ENCODE measurements at places on chromosomes 5 and 9.

DNA sequence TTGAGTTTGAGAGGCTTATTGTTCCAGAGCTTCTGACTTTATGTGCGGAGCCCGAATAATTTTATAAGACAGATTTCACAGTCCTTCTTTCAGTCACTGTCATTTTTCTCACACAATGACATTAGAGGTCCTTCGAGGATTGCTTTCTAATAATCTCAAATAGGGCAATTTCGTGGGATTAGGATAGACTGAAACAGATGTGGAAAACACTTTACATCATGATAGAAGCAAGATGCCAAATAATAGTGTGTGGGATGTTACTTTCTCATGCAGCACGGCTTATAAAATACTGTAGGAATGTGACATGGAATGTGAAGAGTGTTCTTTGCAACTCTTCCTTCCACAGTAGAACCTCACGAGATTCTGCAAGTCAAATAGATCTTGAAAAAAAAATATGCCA lies 451.3 kb downstream of the SEMA5A start:
- no peak for DNase-seq

DNA sequence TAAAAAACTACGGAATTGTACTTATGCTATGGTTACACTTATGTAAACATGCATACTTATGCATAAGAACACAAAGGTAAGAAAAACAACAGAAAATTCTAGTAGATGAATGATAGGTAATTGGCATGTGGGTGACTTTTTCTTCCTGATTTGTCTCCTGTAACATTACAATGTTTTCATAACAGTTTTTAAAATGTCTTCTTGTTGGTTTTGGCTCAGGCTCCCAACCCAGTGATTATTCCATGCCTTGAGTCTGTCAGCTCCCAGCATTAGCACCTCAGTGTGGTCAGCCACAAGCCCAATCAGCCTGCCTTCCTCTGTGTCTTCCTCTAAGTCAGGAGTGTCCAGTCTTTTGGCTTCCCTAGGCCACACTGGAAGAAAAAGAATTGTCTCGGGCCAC lies 7.9 kb upstream of the FOXE1 start:
- no peak for DNase-seq

GRCh38 chr9:88011005-88011766 lies 36.9 kb upstream of the CDK20 start:
- no peak for DNase-seq

GRCh38 chr5:112338681-112339337 lies 80.3 kb downstream of the EPB41L4A start:
- no peak for DNase-seq

DNA sequence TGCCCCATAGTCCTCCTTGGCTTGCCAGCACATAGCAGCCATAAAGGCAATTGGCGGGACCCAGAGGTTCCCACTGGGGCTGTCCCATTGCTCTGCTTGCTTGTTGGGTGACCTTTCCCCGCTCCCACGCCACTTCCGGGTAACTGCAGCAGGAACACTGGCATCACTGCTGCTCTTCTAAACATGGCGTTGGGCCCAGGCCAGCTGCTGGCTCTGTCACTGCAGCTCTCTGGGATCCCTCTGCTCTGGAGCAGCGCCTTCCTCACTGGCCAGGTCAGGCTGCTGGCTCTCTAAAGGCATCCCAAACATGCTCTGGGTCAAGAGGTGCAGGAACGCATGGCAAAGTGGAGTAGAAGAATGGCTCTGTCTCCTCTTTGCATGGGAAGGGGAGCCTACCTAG lies 92.9 kb downstream of the DRD1 start:
- DNase-seq = no peak

GRCh38 chr5:31133488-31133887 lies 60.0 kb upstream of the CDH6 start:
- DNase-seq = no peak

DNA sequence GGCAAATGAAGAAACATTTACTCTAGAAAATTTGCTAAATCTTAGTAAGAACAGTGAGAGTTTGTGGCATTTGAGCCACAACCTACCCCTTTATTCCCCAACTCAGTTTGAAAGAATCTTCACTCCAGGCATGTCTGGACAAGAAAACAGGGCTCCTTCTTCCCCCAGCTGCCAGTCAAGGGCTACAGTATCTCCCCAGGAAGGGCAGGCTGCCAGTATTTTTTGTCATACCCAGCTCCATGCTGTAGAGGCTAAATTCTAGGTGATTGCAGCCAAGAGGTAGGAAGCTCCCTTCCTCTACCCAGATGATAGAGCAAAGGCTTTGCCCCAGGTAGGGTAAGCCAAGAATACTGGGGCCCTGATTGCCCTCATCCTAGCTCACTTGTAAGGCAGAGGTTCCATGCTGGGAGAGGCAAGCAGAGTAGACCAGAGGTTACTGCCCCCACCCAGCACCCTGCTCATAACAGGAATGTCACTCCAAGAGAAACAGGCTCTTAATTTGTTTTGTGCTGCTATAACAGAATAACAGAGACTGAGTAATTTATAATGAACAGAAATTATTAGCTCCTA lies 20.0 kb upstream of the GRPEL2 start:
- DNase-seq = no peak

DNA sequence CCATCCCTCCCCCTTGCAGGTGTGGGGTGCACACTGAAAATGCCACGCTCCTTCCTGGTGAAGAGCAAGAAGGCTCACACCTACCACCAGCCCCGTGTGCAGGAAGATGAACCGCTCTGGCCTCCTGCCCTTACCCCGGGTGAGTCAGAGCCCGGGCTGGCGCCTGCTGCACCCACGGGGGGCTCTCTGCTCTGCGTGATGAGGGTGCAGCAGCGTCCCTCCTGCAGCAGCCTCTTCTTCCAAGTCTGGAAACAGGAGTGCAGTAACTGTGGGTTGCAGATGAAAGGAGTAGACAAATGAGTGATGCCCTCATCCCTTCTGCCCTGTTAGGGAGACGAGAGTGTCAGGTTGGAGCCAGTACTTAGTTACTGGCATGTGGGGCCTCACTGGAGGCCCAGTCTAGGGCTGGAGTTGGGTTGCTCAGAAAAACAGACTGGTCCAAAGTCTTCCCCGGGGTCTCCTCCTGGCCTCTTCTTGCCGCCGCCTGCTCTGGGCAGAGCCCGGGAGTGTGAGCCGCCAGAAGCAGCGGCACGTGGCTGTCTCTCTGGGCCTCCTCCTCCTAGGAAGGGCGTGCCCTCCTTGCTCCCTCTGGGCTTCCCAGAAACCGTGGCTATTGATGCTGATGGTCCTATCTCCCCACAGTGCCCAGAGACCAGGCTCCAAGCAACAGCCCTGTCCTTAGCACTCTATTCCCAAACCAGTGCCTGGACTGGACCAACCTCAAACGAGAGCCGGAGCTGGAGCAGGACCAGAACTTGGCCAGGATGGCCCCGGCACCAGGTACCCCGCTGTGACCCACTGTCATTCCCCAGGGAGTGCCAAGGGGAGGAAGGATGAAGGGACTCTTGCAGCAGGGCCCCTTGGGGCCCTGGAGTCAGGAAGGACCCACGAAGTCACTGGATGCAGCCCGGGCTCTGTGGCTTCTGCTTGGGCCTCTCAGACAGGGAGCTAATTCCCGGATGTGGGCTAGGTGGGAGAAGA lies 8.4 kb downstream of the GFI1B start:
- DNase-seq = no peak

DNA sequence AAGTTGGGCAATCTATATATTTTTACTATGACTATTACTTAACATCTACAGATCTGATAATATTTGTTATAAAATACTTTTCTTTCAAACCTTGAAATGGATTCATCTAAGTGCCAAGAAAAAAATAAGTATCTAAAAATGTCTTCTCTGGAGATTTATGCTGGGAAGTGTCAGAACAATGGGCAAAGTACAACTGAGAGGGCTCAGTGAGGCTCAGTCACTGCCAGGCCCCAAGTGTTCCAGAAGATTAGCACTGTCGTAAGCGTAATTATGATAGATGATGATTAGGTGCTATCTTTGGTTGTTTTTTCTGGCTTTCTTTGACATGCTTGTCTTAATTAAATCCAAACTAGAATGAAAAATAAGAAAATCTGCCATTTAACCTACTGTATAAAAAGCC lies 72.2 kb upstream of the ADAMTS19 start:
- no peak for DNase-seq

- DNase-seq = no peak
Measured at GRCh38 chr5:10627160-10627701, 63.4 kb downstream of the ANKRD33B start.

Data from T-cell (primary cell).